ENCODE measurements at places on chromosomes 4 and X. TPM values are rescaled to one million over a fixed set of nuclear protein-coding genes. Genes with fewer than 3 reads are reported as not detected.

- DNase-seq = no peak
Observed at GRCh38 chr4:7330031-7330596, 104.6 kb downstream of the PSAPL1 start.

AFAP1 gene
- 27.9 TPM for total RNA-seq

DNA sequence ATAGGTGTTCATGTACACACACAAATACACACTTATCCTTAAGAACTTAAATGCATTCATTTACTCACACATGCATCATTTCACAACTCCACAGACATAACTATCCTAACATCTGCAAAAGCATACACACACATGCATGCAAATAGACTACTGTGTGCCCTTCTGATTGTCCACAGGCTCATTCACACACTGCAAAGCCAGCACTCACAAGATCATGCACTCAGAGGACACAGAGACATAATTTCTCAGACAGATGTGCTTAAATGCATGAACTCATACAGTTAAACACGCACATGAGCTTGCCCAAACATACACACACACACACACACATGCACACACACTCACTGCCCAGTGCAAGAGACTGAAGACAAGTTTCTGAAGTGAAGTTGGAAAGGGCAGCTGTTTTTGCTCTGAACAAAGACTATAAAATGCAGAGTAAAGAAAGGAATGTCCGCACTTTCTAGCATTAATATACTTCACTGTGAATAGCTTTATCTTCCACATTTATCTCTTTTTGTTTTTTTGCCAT, 1018.0 kb upstream of the HS3ST1 start:
- no peak for DNase-seq

REPS2 gene
- total RNA-seq = 10.1 TPM

DNA sequence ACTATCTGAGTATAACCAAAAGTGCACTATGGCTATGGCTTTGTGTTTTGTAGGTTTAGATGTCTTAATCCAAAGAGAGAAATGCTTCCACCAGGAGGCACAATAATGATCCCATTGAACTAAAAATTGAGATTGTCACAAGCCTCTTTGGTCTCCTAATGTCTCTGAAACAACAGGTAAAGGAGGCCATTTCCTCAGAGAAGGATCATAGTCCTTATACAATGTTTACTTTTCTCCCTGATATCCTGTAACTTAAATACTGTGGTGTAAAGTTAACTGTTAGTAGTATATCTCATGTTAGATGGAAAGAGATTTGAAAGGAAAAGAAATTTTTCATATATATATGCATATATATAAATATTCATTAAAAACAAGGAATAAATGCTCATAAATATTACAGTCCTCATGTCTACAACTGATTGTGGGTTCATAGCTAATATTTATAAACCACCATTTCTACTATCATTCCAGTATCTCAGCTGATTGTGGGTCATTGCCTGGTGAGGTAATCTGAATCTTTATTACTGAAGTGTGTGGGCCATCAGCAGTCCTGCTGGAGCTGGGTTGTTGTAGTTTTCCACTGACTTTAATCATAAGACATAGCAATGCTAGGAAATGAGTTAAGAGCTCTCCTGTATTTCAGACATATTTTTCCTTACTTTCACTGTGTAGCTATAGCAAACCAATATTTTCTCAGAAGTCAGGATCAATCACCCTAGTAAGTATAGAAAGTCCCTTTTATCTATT, 1230.4 kb downstream of the PCDH18 start:
- no peak for DNase-seq

DNA sequence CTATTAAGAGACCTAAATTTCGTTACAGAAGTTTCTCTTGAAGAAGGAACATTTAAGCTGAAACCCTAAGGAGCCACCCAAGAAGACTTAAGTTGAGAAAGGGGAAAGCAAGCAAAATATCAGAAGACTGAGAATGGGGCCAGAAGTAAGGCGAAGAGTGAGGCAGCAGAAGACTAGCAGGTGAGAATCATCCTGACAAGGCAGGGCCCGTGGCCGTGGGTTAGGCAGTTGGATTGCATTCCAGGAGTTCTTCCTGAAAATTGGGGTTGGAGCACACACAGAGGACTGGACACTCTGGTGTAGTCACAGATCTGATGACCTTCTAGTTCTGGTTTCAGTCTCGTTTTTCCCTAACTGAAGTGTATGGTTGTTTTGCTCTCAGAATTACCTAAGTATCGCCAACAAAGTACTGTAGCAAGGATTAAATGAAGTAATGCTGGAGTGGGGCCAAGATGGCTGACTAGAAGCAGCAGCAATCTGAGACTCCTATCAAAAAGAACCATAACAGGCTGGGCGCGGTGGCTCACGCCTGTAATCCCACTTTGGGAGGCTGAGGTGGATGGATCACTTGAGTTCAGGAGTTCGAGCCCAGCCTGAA, 94.4 kb upstream of the GUCY1A1 start:
- no peak for DNase-seq

HELT gene
- total RNA-seq = not detected

- DNase-seq = no peak
Observed at GRCh38 chrX:149630681-149631233, 835 bp downstream of the TMEM185A start.

Data from right cardiac atrium (tissue), 5 donors.